ENCODE measurements at places on chromosomes 13 and 19. TPM values are rescaled to one million over a fixed set of nuclear protein-coding genes. Genes with fewer than 3 reads are reported as not detected.

- DNase-seq, result no peak
Observed at GRCh38 chr13:31116224-31116623, 45.5 kb downstream of the HSPH1 start.

DNA sequence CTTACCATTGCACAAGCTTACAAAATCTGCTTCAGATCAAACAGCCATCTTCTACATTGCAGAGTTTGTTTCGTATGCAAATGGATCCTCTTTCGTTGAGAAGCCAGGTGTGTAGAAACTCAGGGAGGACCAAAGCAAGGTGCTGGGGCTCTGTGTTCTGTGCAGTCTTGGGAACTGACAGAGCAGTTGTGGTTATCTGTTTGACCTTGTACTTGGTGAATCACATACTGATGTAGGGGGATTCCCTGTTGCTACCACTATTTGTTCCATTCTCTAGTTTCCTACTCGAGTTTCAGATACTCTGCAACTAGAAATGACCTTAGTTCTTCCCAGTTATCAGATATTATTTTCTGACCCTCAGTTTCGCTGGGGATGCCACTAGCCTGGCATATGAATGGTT lies 95.2 kb upstream of the CLDN10 start:
- no peak for DNase-seq

GRCh38 chr13:106322628-106323027 lies 212.8 kb downstream of the EFNB2 start:
- no peak for DNase-seq

- peak; percentile 85 for DNase-seq
Observed at GRCh38 chr19:35860818-35861639, 4.3 kb downstream of the KIRREL2 start.

- no peak for DNase-seq
Observed at GRCh38 chr13:34933786-34934185, 8.3 kb upstream of the NBEA start.

- DNase-seq, result peak; percentile 91
Observed at GRCh38 chr19:55156202-55157063, 1.1 kb downstream of the TNNI3 start.

- DNase-seq, result peak; percentile 97
Observed at GRCh38 chr13:113863524-113864272, at the start of gene GAS6. Gene GAS6, minus strand, starts transcription at chr13:113864076. Its CDS starts 156 bp downstream, at chr13:113863920.

GRCh38 chr19:10230173-10230860 lies 814 bp downstream of the S1PR2 start:
- peak; percentile 91 for DNase-seq

DNA sequence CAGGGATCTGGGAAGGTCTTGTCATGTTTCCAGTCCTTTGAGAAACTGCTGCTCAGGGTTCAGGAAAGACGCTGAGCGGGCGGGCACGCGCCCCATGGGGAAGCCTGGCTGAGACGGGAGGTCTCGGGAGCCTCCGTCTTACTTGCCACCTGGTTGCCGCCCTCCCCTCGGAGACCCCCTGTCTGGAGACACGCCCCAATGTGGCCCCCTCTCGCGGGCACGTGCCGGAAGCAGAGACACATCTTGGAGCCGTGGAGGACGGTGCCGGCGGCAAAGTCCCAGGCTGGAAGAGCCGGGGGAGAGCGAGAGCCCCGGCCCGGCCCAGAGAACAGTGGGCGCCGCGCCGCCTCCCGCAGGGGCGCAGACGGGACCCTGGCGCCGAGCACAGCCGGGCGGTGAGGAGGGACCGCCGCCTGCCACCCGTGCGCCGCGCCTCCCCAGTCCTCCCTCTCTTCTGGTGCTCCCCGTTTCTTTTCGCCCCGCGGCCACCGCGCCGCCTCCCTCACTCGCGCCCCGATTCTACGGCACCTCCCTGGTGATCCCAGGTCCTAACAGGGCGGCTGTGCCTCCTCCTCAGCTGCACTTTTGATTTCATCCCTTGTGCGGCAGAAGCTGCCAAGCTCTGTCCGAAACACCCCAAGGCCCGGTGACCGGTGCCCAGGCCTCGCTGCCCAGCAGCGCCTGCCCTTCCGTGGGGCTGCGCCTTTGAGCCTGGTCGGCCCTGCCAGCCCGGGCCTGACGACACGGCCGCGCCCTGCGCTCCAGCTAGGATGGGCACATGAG lies 15.5 kb downstream of the GJB2 start:
- DNase-seq, result no peak

DNA sequence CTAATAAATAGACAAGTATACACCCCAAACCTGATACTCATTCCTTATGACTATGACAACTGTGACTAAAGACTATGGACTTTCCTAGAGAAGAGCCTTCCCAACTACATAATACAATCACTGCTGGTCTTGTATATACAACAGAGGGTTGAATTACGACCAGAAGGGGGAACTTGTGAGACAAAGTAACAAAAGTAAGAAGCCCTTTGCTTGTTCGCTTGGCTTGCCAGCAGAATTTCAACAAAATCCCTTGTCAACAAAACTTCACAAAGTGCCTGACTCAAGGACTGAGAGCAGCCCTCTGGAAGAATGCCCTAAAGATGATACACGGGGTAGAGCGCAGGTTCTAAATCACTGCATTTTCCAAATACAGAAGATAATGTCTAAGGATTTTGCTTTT lies 99.4 kb downstream of the WASF3 start:
- DNase-seq, result peak; percentile 84

GRCh38 chr19:58407658-58408151 lies 744 bp upstream of the ZNF584 start:
- DNase-seq, result peak; percentile 86

DNA sequence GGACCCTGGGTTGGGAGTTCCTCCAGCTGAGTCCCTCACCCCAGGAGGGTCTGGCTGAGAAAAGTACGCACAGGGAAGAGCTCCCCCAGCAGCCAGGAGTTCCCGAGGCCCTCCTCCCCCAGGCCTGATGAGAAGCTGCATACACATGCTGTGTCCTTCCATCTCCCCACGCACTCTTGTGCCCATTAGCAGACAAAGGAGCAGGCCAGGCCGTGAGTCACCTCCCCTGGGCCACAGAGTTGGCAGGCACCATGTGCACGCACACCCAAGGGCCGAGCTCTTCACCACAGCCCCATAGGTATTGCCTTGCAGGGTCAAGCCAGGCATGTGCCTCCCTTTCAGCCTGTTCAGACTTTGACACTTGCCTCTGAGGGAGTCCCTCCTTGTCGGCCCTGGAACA lies 17.5 kb downstream of the MAU2 start:
- peak; percentile 100 for DNase-seq

DNA sequence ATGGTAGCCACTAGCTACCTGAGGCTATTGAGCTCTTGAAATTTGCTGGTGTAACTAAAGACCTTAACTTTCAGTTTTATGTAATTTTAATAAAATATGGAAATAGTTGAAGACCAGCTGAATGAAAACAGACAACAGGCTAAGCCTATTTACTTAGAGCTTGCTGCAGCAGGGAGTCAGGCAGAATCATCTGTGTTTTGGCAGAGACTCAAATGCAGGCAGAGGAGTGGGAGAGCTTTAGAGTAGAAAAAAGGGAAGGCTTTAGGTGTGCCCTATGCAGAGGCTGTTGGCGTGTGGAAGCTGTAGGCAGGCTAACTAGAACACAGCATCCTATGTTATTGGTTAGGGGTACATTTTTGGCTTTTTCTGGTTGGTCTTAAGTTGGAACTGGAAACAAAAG lies 304.9 kb upstream of the NBEA start:
- no peak for DNase-seq

Gene ZSCAN4
- 0.36 TPM for total RNA-seq

Gene SPACA6
- total RNA-seq, result 9.4 TPM

Gene CEBPA
- total RNA-seq, result 5.0 TPM

Gene GNG7
- 0.29 TPM for total RNA-seq

All from osteoblast (primary cell).